ENCODE measurements at places on chromosomes 13 and 19. TPM values are rescaled to one million over a fixed set of nuclear protein-coding genes. Genes with fewer than 3 reads are reported as not detected.

CPB2 gene
- polyA plus RNA-seq = not detected

AMER2 gene
- polyA plus RNA-seq = 2.3 TPM

ZNF610 gene
- 16.6 TPM for polyA plus RNA-seq

FGF9 gene
- polyA plus RNA-seq = 4.3 TPM

PRKCG gene
- 4.3 TPM for polyA plus RNA-seq

PRR22 gene
- 54.9 TPM for polyA plus RNA-seq

PLIN5 gene
- 3.8 TPM for polyA plus RNA-seq

- no peaks in the 10 kb centered on the region for H3K36me3 ChIP-seq
- no peak overlapping the region for H3K4me3 ChIP-seq
- no peak overlapping the region for H3K27ac ChIP-seq
- no peaks in the 10 kb centered on the region for H3K27me3 ChIP-seq
- no peaks in the 10 kb centered on the region for H3K4me1 ChIP-seq
- DNase-seq = no peak
These were observed 44.7 kb upstream of the C13orf46 start for GRCh38 chr13:114018461-114019055.

GRCh38 chr13:24264976-24265375, 44.4 kb upstream of the C1QTNF9 start:
- H3K4me1 ChIP-seq = peaks cover 16% of the 10 kb centered on the region
- DNase-seq = peak; percentile 21
- no peak overlapping the region for H3K27ac ChIP-seq
- no peak overlapping the region for H3K4me3 ChIP-seq
- no peaks in the 10 kb centered on the region for H3K27me3 ChIP-seq

DNA sequence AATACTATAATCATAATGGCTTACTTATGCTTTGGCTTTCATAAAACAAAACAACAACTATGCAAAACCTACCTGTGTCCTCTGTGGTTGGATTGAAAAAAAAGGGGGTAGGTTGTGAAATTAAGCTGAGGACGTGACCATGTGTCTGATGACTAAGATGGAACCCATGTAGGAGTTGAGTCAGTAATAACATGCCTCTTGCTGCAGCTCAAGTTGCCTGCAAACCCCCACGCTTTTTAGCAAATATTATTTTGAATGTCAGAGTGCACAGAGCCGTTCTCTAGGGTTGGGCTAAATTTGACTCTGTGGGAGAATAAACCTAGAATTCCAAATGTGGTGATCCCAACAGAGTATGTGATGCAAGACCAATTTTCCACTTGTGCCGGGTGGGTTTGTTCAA, 209.3 kb downstream of the KCNRG start:
- DNase-seq = no peak
- H3K27ac ChIP-seq = no peak overlapping the region
- H3K27me3 ChIP-seq = no peaks in the 10 kb centered on the region

GRCh38 chr19:10820173-10820572, 15.8 kb downstream of the TMED1 start:
- H3K27me3 ChIP-seq = no peaks in the 10 kb centered on the region
- H3K36me3 ChIP-seq = no peaks in the 10 kb centered on the region
- peaks cover 3% of the 10 kb centered on the region for H3K4me1 ChIP-seq
- H3K4me3 ChIP-seq = no peak overlapping the region

DNA sequence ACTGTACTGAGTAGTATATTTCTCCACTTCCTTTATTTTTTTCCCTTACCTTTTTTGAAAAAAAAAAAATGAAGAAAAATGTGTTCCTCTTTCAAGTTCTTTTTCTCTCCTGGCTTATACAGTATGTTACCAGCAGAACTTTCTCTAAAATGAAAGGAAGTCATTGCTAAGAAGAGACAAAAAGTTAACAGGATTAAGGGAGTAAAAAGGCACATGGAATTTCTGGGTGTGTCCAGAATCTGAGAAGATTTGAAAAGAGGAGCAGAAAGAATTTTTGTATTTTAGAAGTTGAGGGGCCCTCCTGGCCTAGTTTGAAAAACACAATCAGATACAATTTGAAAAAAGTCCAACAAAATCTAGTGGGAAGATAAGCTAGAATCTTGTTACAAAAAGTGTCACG, 21.0 kb upstream of the TRIM13 start:
- no peaks in the 10 kb centered on the region for H3K27me3 ChIP-seq
- H3K36me3 ChIP-seq = no peaks in the 10 kb centered on the region
- no peak overlapping the region for H3K27ac ChIP-seq
- peaks cover 8% of the 10 kb centered on the region for H3K4me1 ChIP-seq

DNA sequence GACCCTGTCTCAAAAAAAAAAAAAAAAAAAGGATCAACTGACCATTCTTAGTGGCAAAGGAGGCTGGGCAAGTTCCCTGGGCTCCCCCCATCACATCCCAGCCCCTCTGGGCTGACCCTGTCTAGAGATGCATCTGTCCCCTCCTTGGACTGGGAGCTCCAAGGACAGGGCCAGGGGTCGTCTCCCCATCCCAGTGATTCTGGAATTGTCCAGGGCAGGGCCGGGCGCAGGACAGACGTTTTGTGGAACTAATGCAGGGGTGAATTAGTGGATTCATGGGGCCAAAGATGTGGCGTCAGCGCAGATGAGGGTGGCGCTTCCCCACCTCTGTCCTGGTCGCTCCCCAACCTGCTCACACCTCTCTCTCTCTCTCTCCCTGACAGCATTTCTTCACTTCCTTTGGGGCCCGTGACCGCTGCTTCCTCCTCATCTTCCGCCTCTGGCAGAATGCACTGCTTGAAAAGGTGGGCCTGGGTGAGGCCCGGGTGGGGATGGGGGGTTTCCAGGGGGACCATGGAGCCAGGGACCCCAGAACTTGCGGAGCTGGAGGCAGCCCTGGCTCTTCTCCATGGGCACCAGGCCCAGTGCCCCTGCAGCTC, 11.1 kb downstream of the GRAMD1A start:
- H3K36me3 ChIP-seq = no peaks in the 10 kb centered on the region
- H3K4me3 ChIP-seq = no peak overlapping the region
- H3K27ac ChIP-seq = no peak overlapping the region

DNA sequence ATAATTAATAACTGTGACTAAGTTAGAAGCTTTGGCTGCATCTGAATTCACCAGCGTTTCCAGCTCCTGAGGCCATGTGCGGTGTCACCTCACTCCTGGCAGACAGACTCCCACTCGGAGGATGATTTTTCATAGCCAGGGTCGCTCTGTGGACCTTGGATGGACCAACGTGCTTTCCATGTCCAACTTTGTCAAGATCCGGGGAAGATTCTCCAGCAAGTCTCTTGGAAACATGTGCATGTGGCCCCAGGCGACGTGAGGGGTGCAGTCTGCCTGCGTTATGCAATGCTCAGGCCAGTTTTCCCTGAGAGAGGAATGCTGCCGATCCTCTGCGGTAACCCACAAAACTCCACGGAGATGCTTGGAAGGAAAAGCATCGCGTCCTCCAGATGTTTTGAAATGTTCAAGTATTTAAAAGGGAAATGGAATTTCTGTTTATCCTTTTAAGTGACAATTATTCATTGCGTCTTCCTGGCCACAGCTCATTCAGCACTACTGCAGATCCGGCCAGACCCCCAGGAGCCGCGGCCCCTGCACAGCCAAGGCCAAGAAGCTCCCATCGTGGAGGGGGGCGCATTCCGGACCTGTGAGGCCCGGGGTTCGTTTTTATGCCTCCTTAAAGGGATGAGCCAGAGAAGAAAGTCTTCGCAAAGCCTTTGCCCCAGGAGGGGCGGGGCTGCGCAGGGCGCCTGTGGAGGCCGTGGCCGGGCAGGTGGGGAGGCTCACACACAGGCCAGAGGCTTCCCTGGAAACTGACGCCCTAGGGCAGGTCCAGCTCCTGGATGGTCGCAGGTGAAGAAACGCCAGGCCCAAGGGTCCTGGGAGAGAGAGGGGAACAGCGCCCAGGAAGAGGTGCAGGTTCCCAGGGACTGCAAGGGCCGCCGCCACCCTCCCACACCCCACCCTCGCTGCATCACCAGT, 46.0 kb downstream of the C13orf46 start:
- no peak overlapping the region for H3K4me3 ChIP-seq
- H3K4me1 ChIP-seq = peaks cover 12% of the 10 kb centered on the region
- H3K36me3 ChIP-seq = no peaks in the 10 kb centered on the region
- no peak overlapping the region for H3K27ac ChIP-seq

DNA sequence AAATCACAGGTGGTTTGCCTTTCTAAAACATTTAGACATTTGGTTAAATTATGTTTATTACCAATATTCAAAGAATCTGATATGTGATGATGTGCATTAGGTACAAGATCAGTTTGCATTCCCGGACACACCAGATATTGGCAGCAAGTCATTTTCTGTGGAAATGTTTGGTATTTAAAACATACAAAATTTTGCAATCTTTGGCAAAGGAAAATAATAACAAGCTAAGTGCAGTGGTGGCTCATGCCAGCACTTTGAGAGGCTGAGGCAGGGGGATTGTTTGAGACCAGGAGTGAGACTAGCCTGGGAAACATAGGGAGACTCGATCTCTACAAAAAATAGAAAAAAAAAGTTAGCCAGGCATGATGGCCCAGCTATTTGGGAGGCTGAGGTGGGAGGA, 29.1 kb upstream of the TSC22D1 start:
- no peaks in the 10 kb centered on the region for H3K4me1 ChIP-seq
- H3K27ac ChIP-seq = no peak overlapping the region
- no peak overlapping the region for H3K4me3 ChIP-seq
- no peaks in the 10 kb centered on the region for H3K27me3 ChIP-seq

DNA sequence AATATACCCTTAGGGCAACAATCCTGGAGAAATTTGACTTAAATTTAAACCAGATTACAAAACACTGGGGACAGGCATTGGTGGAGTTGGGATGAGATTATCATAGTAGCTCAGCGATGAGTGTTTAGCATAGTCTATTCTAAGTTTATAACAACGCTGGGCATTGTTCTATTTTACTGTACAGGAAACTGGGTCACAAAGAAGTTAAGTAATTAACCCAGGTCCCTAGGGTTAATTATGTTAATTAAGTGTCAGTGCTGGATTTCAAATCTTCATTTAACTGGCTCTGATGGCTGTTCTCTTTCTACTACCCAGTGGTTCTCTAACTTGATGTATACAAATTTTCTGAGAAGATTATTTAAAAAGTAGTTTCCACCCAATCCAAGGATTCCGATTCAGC, 388.9 kb downstream of the KCNRG start:
- H3K27me3 ChIP-seq = no peaks in the 10 kb centered on the region
- H3K27ac ChIP-seq = no peak overlapping the region
- no peak overlapping the region for H3K4me3 ChIP-seq
- no peak for DNase-seq
- no peaks in the 10 kb centered on the region for H3K4me1 ChIP-seq

DNA sequence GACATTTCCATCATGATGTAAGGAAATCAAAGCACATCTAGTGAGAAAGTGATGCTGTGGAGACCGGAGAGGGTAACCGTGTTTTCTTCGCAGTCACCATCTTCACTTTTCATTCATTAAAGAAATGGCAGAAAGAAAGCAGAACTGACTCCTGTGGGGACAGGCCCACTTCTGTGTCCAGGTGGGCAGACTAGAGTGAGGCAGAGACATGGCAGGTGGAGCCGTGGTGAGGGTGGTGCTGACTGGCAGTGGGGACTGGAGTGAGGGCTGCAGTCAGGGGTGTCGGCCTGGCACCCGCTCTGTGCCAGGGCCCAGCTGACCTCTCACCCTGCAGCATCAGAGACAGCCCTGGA, 71.4 kb upstream of the MCF2L start:
- H3K4me1 ChIP-seq = peaks cover 6% of the 10 kb centered on the region
- H3K36me3 ChIP-seq = no peaks in the 10 kb centered on the region
- no peak overlapping the region for H3K4me3 ChIP-seq
- H3K27ac ChIP-seq = no peak overlapping the region
- DNase-seq = no peak

DNA sequence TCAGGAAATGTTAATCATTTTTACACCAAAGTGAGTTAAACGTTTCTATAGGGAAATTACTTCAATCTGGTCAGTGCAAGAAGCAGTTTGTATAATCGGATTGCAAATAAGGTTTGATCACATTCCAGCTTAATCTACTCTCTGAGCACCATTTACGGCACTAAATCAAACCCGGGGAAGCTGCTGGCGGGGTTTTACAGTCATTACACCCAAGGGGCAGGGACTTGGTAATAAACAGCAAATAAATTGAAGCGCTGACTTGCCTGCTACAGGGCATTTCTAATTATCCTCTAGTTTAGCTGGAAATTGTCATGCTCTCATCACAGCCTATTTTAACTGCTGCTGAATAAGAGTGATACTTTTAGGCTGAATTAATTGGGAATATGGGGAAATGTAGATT, 152.1 kb upstream of the SOX21 start:
- no peaks in the 10 kb centered on the region for H3K4me1 ChIP-seq
- no peak overlapping the region for H3K4me3 ChIP-seq
- DNase-seq = no peak
- H3K36me3 ChIP-seq = no peaks in the 10 kb centered on the region
- no peak overlapping the region for H3K27ac ChIP-seq

DNA sequence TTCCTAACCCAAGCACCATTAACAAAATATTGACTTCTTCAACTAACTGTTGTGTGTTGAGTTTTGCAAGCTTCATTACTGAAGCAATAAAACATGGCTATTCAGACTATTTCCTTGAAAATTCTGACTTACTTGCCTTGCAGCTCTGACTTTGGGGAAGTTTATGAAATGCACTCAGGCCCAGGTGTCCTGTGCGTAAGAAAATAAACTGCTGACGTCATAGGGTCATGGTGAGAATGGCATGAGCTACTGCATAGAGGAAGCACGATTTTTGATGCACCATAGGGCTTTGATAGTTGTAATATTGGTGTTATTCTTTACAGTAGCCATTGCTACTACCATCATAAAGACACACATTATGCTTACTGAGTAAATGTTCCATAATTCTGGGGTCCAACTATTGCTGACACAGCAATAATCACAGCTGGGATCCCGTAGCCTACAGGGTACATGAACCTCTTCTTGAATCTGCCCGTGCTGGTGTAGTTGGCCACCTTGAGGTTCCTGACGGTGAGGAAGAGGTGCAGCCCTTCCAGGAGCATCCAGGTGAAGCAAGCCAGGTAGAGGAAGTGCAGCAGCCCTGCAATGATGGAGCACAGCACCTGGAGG, 57.9 kb downstream of the MBD3L2B start:
- no peaks in the 10 kb centered on the region for H3K27me3 ChIP-seq
- H3K4me1 ChIP-seq = no peaks in the 10 kb centered on the region
- DNase-seq = no peak
- H3K36me3 ChIP-seq = no peaks in the 10 kb centered on the region

DNA sequence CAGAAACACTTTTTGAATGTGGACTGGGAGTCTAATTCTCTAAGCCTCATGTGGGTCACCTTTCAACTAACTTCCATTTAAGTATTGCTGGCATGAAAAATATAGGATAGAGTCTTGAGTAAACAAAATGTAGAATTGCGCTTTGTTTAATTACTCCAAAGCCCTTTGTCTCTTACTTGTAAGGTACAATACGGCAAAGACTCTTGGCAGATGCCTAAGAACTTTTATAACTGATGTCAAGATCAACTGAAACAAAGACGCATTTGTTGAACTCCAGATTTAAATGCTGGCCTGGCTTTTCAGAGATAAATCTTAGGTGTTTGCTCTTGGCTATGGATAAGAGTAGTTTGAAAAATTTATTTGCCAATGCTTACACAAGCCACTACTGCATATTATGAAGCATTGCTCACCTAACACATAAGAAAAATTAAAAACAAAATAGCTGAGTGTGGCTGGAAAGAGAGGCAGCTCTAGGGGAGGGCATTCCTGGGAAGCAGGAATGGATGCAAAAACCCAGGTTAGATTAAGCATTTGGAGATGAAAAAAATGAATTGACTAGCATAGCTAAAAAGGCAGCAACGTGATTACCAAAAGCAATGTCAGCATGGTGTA, 107.3 kb upstream of the STARD13 start:
- H3K4me3 ChIP-seq = no peak overlapping the region
- no peaks in the 10 kb centered on the region for H3K27me3 ChIP-seq
- DNase-seq = no peak
- no peak overlapping the region for H3K27ac ChIP-seq
- no peaks in the 10 kb centered on the region for H3K4me1 ChIP-seq

- H3K36me3 ChIP-seq = no peaks in the 10 kb centered on the region
- peak; percentile 55 for DNase-seq
- H3K27ac ChIP-seq = no peak overlapping the region
- no peaks in the 10 kb centered on the region for H3K27me3 ChIP-seq
- peak overlapping the region; percentile 10 for H3K4me3 ChIP-seq
These were observed 11.2 kb upstream of the COMP start for GRCh38 chr19:18802354-18802753.
